DMS53 (cell line): ENCODE measurements at places on chromosomes 6 and 20.

DNA sequence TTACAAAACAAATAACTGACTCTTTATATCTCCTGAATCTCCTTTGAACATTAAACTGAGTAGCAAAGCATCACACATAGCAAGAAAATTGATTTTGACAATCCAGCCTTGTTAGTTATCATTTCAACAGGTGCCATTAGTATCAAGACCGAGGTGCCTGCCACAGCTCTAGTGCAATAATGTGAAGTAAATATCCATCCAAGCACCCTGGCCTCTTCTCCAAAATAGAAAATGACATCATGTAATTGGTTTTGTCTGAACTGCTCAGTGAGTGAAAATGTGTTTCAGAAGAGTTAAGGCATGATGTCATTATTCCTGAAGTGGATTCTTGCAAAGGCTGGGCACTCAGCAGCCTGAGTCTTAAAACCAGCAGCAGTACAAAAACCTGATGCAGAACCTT, 341.4 kb downstream of the PLCB1 start:
- DNase-seq = peak; percentile 36

DNA sequence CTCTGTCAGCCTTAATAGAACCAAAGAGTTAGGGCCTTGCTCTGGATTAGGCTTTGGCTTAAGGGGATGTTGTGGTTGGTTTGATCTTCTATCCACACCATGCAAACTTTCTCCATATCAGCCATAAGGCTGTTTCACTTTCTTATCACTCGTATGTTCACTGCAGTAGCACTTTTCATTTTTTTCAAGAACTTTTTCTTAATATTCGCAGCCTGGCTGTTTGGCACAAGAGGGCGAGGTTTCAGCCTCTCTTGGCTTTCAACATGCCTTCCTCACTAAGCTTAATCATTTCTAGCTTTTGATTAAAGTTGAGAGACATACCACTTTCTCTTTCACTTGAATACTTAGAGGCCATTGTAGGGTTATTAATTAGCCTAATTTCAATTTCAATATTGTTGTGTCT, 193.1 kb downstream of the NRN1 start:
- no peak for DNase-seq

GRCh38 chr20:53202777-53203176, 230.6 kb downstream of the TSHZ2 start:
- DNase-seq = no peak

DNA sequence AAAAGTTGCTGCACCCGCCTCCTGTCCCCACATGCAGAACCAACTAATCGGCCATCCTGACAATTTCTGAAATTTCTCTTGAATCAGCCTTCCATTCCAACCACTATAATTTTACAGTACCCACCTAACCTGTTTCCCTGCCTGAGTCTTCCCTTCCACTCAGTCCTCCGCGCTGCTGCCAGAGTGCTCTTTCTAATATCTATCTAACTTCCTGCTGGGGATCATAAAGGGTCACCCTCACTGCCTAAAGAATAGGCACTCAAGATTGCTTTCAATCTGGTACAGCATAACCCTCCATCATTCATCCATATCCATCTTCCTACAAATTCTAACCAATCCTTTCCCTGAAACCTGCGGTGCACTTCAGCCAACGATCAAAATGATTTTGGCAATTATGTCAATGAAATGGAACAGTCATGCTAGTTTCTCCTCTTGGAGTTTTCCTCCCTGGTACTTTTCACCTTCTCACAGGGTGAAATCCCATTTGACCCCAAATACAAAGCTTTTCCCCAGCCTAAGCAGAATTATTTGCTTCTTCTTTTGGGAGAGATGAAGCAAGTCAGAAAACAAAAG, 117.5 kb upstream of the BEND6 start:
- peak; percentile 9 for DNase-seq

DNA sequence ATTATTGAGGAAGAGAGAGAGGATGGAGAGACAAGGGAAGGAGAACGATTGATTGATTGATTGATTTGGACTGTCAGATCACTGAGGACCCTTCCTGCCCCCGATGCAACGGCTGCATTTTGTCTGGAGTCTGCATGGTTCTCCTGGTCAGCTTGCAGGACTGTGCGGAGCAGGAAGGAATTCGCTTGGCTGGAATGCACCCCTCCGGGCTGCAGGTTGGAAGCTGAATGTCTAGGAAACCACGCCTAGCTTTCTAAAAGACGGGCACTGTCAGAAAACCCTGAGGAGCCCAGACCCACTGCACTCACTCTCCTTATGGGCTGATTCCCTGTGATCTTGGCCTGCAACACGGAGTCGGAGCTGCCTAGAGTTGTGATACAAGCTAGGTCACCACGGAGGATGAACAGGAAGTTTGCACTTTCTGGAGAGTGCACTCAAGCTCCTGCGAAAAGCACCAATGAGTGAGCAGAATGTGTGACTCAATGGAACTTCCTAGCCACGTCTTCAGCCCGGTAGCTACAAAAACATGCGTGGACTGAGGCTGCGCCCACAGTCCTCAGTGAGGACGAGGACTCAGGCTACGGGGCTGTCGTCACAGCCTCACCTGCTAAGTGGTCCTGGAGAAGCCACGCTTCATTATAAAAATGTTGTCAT, 14.4 kb downstream of the DACT2 start:
- DNase-seq = no peak

- no peak for DNase-seq
These were observed 17.5 kb downstream of the PIM1 start for GRCh38 chr6:37187321-37188022.

- DNase-seq = peak; percentile 90
These were observed 1.1 kb upstream of the AFDN start for GRCh38 chr6:167825332-167826229.

GRCh38 chr6:13445005-13445743, 42.2 kb downstream of the GFOD1 start:
- peak; percentile 92 for DNase-seq

DNA sequence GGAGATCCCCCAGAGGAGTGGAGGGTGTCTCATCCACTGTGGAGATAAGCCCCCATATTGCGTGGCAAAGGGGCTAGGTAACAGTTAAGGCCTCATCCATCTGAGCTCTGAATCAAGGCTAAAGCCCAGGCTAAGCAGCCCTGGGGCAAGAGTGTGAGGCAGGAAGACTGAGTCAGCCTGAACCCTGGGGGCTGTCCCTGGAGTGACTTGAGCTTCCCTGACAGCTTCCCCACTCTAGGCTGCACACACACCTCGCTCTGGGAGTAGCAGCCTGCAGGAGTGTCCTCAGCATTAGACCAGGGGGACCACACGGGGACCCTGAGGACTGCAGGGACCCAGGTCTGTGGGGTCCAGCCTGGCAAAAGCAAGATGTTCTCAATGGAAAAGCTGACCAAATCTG, 27.9 kb downstream of the UBD start:
- no peak for DNase-seq

DNA sequence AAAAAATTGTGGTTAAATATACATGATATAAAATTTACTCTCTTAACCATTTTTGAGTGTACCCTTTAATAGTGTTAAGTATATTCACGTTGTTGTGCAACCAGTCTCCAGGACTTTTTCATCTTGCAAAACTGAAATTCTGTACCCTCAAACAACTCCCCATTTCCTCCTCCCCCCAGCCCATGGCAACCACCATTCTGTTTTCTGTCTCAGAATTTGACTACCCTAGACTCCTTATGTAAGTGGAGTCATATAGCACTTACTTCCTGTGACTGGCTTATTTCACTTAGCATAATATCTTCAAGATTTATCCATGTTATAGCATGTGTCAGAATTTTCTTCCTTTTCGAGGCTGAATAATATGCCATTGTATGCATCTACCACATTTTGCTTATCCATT, 5.1 kb downstream of the VPS16 start:
- no peak for DNase-seq

- no peak for DNase-seq
These were observed 31.7 kb downstream of the AGPAT4 start for GRCh38 chr6:161242113-161242512.

DNA sequence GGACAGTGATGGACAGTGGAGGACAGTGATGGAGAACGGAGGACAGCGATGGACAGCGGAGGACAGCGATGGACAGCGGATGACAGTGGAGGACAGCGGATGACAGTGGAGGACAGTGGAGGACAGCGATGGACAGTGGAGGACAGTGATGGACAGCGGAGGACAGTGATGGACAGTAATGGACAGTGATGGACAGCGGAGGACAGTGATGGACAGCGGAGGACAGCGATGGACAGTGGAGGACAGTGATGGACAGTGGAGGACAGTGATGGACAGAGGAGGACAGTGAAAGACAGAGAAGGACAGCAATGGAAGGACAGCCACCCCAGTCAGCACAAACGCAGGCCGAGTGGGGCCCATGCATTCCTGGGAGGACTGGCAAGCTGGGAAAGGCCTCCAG, 3.4 kb upstream of the NKAIN4 start:
- no peak for DNase-seq

GRCh38 chr6:11975353-11975977, 36.6 kb upstream of the HIVEP1 start:
- DNase-seq = no peak

GRCh38 chr6:36685926-36686667, 7.6 kb downstream of the CDKN1A start:
- no peak for DNase-seq

GRCh38 chr20:32898729-32899128, 40.0 kb downstream of the EFCAB8 start:
- DNase-seq = no peak

DNA sequence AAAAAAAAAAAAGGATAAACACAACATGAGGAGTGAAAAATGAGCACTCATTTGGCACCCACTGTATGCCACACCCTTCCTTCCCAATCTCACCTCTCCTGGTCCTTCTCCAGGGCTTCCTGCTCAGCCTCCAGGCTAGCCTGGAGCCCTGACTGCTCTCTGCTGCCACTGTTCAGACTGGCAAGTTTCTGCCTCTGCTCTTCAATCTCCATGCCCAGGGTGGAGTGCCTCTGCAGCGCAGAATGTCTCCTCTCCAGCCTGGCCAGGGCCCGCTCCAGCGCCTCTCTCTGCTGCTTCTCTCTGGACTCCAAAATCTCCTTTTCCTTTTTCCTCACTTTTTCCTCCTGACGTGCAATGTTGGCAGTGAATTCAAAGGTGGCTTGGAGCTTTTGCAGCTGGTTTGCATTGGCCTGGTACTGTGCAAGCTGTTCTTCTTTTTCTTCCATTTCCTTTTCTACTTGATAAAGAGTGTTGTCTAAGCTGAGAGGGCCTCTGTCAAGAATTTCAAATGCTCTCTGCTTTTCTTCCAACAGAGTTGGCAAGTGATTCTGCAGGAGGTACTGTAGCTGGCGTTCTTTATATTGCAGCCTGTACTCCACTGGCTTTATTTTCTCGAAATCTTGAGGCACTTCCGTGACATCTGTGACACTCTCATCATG, 194.4 kb downstream of the KIF16B start:
- peak; percentile 7 for DNase-seq

- DNase-seq = no peak
These were observed 922.8 kb downstream of the QKI start for GRCh38 chr6:164337024-164337924.

GRCh38 chr20:32538526-32538939, 46.6 kb downstream of the NOL4L start:
- DNase-seq = no peak
